ENCODE measurements at places on chromosomes 1 and 21.

- DNase-seq: no peak
These were observed 15.0 kb downstream of the DDX59 start for GRCh38 chr1:200654660-200655059.

DNA sequence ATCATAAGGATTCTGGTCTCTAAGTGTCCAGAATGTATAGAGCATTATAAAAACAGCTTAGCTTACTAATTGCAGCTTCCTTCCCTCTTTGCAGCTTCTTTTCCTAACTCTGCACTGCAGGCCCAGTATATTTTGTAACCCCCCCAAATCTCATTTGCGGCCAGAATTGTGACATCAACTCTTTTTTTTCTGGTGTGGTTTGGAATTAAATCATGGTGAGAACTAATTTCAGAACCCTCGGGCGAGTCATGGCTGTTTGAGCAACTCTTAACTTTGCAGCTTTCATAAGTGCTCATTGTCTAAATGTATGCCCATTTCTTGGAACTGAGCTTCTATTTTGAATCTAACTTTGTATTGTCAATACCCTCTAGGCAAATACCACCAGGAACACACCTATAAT, 187.4 kb downstream of the CYYR1 start:
- no peak for DNase-seq

GRCh38 chr1:67561704-67562113, 123.3 kb upstream of the GADD45A start:
- DNase-seq: peak; percentile 93

DNA sequence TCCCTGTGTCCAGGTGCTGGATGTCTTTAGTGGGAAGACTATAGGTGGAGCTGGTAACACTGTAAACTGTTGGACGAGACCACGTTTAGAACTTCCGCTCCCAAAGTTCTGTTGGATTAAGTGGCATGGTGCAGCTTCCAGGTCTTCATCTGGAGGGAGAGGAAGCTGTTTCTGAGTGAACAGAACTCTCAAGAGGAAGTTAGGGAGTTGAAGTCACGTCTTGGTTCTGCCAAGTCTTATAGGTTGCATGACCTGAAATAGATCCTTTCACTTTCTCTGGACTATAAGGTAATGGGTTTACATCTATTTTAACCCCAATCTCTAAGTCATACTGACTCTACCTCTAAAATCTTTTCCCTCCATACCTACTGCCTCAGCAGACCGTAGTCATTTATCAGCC, 97.4 kb upstream of the TNR start:
- DNase-seq: no peak

DNA sequence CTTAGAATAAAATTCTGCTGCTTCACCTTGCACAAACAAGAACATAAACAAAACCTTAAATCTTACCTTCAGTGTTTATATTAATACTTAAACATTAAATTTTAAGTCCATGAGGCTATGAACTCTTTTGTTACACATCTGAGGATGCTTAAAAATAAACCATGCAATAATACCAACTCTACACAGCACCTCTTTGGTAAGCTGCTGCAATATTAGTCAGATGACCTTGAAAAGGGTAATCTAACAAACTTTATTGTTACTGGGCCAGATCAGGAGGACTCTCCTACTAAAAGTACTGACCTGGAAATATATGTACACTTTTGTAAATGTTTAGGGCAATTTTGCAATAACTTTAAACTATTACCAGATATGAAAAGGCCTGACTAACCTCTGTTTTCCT, 763 bp downstream of the SIKE1 start:
- DNase-seq: no peak

- DNase-seq: no peak
These were observed 14.9 kb upstream of the CYB5R1 start for GRCh38 chr1:202981939-202982338.

DNA sequence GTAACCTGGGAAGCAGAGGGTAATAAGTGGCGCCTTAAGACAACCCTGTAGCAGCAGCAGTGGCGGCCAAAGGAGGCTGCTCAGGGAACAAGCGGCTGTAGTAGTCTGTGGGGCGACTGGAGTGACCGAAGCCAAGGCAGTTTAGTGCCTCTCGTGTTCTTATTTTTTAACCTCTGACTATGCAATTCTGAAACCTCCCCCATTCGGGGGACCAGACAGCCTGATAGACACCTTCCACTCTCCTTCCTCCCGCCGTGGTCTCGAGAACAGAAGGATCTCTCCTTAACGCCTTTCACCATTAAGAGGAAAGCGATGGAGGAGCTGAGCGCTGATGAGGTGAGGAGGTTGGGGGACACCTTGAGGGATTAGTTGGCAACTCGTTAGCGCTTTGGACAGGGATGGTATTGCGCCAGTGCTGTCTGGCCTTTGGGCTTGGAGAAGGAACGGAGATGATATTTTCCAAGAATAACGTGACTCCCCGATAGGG, 644 bp downstream of the UBE4B start:
- no peak for DNase-seq

GRCh38 chr1:154851392-154852177, 18.5 kb downstream of the KCNN3 start:
- no peak for DNase-seq

- no peak for DNase-seq
These were observed 938.9 kb upstream of the ADGRL4 start for GRCh38 chr1:79945391-79945790.

- DNase-seq: no peak
These were observed 49.2 kb downstream of the RALGPS2 start for GRCh38 chr1:178774263-178774662.

DNA sequence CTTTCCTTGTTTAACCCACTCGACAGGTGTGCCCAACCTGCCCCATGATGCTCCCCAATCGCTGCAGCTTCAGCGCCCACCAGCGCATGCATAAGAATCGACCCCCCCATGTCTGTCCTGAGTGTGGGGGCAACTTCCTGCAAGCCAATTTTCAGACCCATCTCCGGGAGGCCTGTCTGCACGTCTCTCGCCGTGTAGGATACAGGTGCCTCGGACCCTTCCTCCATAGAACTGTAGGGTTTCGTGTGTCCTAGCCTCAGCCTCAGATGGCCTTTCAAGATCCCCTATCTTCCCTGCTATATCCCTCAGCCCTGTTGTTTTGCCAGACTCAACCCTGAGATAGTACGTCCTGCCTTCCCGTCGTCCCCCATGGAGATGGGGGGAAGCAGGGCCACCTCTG, 6.4 kb downstream of the ZNF687 start:
- no peak for DNase-seq

GRCh38 chr1:98763488-98764150, 102.1 kb downstream of the SNX7 start:
- DNase-seq: no peak

- DNase-seq: no peak
These were observed 250.2 kb upstream of the FGGY start for GRCh38 chr1:59046730-59047157.

GRCh38 chr1:74953622-74954021, 180.6 kb upstream of the LHX8 start:
- DNase-seq: no peak

- DNase-seq: no peak
These were observed 207.9 kb upstream of the C1orf87 start for GRCh38 chr1:60281360-60281932.

- DNase-seq: no peak
These were observed 267.8 kb upstream of the RUNX1 start for GRCh38 chr21:35316933-35317332.

All from activated effector memory CD4-positive, alpha-beta T cell treated with anti-CD3 and anti-CD28 coated beads, Interleukin-2, amount 50 U/mL, for 16 hours (primary cell).